ENCODE measurements at places on chromosomes 2 and 18. TPM values are rescaled to one million over a fixed set of nuclear protein-coding genes. Genes with fewer than 3 reads are reported as not detected.

The LAMA1 gene
- under 0.01 TPM for total RNA-seq

The RBKS gene
- total RNA-seq, result 0.79 TPM

The UNC80 gene
- total RNA-seq, result not detected

The SEPTIN10 gene
- 156 TPM for total RNA-seq

The TRIB2 gene
- total RNA-seq, result 20.3 TPM

The KCNS3 gene
- 0.53 TPM for total RNA-seq

The GIGYF2 gene
- total RNA-seq, result 75.9 TPM

The XIRP2 gene
- total RNA-seq, result under 0.01 TPM

The SERPINB11 gene
- total RNA-seq, result not detected
